ENCODE measurements at places on chromosomes 7 and 10.

GRCh38 chr7:81600608-81601007 lies 169.2 kb downstream of the HGF start:
- no peaks in the 10 kb centered on the region for H3K4me1 ChIP-seq
- DNase-seq, result no peak
- no peak overlapping the region for H3K27ac ChIP-seq

DNA sequence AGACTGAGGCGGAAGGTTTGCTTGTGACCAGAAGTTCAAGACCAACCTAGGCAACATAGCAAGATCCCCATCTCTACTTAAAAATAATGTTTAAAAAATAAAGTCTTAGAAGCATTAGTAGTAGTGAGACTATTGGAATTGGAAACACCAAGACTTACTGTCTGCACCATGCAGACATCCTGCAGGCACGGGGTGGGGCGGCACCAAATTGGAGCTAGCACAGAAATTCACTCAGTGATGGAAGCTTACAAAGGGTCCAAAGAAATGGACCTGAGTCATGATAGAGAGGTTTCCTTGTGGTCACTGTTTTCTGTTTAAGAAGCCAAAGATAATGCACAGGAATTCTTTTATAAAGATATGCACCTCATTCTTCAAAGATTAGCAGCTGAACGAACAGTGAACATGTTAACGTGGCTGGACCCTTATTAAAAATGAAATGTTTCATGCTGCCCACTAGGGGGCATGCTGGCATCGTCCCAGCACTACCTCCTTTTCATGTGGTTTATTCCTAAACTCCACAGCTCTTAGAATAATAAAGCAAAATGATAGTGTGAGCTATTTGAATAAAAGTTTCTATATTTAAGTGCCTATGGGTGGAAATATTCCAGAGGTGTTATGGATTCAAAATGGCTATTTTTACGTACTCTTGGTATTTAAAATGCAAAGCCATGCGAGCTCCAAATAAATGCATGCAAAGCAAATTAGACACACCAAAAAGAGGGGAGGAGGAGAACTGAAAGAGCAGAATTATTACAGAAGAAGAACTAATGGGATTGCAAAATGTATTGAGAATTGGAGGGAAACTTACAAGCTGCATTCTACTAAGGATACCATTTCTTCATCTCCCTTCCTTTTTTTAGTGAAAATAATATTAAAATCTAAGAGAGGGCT lies 28.6 kb downstream of the PDSS1 start:
- H3K4me1 ChIP-seq, result no peaks in the 10 kb centered on the region
- no peaks in the 10 kb centered on the region for H3K36me3 ChIP-seq
- no peak overlapping the region for H3K4me3 ChIP-seq
- DNase-seq, result peak; percentile 56
- no peaks in the 10 kb centered on the region for H3K27me3 ChIP-seq

DNA sequence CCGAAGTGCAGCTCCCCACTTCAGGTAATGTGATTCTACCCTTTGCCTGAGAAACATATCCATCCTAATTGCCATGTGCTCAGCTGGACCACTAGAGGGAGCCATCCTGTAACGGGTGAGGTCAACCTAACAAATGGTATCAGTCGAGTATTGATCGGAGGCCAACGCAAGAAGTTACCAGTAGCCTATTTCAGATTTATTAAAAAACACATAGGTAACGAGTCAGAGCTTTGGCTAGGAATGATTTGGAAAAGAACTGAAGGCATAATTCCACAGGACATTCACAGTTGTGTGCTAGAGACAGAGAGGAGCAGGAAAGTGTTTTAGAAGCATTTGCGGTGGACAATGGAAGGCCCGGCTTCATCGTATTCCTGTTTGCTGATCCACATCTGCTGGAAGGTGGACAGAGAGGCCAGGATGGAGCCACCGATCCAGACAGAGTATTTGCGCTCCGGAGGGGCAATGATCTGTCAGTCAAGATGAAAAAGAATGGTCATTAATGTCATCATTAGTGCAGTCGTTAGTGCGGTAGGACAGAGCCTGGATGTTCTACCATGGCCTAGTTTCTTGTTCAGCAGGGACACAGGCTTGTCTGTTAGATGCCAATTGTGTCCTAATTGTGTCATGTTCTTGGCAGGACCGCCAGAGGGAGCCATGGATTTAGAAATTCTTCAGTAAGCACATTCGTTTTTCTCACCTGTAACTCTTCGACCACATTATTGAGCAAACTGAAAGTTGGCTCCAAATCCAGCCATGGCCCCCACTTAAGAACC lies 17.5 kb downstream of the ACTA2 start:
- H3K36me3 ChIP-seq, result no peaks in the 10 kb centered on the region
- H3K27ac ChIP-seq, result peak overlapping the region; percentile 78
- peak overlapping the region; percentile 13 for H3K4me3 ChIP-seq

DNA sequence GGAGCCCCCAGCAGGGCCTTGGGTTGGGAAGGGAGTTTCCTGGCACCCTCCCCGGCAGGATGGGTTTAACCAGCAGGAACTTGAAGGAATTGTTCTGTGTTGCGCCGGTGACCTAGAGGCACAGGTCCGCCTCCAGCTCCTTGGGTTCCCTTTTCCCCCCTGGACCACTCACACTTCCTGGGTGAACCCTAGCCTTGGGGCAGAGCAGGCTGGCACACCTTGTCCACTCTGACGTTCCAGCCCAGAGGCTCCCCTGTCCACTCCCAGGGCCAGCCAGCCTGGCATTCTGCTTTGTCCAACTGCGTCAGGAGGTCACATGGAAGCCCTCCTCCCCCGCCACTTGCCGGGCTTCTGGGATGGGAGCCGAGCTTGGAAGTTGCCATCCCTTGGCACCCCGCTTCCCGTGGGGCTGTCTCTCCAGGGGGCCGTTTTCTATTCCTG lies 25.8 kb downstream of the TMEM120A start:
- no peak for DNase-seq
- peak overlapping the region; percentile 32 for H3K4me3 ChIP-seq
- peak overlapping the region; percentile 71 for H3K27ac ChIP-seq

DNA sequence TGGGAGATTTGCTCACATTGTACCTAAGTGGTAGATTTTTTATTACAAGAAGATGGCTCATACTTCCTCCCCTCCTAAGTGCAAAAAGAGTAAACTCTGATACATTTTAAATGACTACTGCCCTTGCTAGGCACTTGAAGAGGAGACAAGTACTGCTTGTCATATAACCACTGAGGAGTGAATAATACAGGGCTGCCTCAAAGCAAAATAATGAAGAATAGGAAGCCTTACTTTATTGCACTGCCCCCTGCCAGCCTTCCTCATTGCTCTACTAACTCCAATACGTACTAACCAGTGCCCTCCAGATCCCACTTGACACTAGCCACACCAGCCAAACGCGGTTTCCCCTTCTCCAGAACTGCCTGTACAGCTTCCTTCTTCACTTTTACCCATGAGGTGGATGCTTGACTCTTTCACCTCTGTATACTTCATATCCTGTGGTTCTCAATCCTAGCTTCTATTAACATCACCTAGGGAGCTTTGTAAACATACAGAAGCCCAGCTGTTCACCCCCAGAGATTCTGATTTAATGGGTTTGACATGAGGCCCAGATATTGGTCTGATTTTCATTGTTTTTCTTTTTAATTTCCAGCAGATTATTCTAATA lies 11.7 kb upstream of the MTERF1 start:
- H3K27me3 ChIP-seq, result peaks cover 5% of the 10 kb centered on the region
- no peaks in the 10 kb centered on the region for H3K4me1 ChIP-seq
- no peak for DNase-seq
- H3K27ac ChIP-seq, result no peak overlapping the region

DNA sequence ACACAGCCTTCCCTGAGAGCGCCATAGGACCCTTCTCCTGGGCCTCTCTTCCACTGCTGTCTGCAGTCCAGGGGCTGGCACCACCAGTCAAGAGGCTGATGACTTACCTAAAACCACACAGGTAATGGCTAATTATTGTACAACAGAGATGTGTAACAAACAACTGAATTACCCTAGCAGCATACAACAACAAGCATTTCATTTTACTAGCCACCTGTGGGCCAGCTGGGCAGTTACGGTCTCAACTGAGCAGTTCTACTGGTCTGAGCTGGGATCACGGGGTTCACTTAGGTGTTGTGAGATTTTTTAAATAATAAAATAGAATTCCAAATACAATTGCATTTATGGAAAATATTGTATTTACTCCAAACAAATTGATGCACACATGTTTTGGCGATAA lies 431.9 kb downstream of the TNS3 start:
- no peak overlapping the region for H3K4me3 ChIP-seq
- DNase-seq, result no peak
- no peaks in the 10 kb centered on the region for H3K27me3 ChIP-seq
- H3K36me3 ChIP-seq, result no peaks in the 10 kb centered on the region
- H3K27ac ChIP-seq, result no peak overlapping the region

DNA sequence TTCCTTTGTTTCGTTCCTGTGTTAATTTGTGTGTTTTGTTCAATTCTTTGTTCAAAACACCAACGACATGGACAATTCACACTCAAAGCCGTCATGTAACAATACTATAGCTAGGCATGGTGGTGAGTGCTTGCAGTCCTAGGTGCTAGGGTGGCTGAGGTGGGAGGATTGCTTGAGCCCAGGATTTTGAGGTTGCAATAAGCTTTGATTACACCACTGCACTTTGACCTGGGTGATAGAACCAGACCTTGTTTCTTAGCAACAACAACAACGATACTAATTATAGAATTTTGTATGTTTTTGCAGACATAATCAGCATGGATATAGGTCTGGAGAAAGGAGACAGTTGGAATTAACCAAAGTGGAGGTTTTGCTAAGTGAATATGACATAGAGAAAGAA lies 936.2 kb downstream of the PCDH15 start:
- no peak overlapping the region for H3K27ac ChIP-seq
- DNase-seq, result no peak
- H3K36me3 ChIP-seq, result no peaks in the 10 kb centered on the region
- no peak overlapping the region for H3K4me3 ChIP-seq
- no peaks in the 10 kb centered on the region for H3K4me1 ChIP-seq
- H3K27me3 ChIP-seq, result no peaks in the 10 kb centered on the region

DNA sequence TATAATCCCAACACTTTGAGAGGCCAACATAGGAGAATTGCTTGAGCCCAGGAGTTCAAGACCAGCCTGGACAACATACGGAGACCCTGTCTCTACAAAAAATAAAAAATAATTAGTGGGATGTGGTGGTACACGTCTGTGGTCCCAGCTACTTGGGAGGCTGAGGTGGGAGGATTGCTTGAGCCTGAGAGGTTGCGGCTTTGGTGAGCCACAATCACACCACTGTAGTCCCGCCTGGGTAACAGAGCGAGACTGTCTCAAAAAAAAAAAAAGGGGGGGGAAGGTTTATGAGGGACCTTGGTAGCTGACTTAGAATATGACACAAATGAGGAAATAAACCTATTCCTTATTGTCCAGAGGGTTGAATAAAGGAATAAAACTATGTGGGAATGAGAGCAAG lies 30.8 kb downstream of the SCD start:
- H3K27me3 ChIP-seq, result no peaks in the 10 kb centered on the region
- DNase-seq, result no peak
- H3K4me1 ChIP-seq, result no peaks in the 10 kb centered on the region
- H3K27ac ChIP-seq, result no peak overlapping the region

DNA sequence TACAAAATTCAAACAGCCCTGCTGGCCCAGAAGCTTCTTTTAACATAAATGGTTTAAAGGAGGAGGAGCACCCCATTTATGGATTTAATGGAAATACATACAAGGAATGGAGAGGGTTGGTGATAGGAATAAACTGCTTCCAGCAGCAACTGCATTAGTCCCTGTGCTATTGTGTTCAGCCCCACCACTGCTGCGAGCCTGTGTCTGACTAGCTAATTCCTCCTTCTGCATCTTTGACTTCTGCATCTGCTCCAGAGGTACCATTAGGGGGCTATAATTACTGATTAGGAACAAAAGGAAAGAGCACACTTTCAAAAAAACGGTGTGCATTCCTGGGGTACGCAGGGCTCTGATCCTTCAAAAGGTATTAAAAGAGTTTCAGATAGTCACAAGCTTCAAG lies 24.8 kb downstream of the CDCA7L start:
- DNase-seq, result no peak
- H3K27me3 ChIP-seq, result no peaks in the 10 kb centered on the region
- H3K4me3 ChIP-seq, result no peak overlapping the region
- no peak overlapping the region for H3K27ac ChIP-seq
- no peaks in the 10 kb centered on the region for H3K36me3 ChIP-seq

DNA sequence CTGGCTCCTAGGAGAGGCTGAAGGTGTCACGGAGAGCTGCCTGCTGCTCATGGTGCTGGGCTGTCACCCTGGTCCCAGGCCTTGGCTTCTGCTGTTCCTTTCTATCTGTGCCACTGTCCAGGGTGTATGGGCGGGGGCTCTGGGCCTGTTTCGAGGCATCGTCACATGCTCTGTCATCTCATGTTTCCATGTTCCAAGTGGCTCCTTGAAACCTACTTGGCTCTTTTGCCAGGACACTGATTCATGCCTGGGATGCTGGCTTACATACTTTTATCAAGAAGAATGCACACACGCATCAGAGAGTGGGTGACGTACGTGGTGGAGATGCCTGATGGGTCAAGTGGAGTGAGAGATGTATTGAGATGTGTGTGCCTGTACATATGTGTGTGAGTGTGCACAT lies 50.9 kb downstream of the ADCY1 start:
- no peak for DNase-seq
- H3K4me1 ChIP-seq, result no peaks in the 10 kb centered on the region
- H3K36me3 ChIP-seq, result no peaks in the 10 kb centered on the region
- no peak overlapping the region for H3K4me3 ChIP-seq
- H3K27ac ChIP-seq, result no peak overlapping the region
